Stimulated activated CD4-positive, alpha-beta T cell treated with anti-CD3 and anti-CD28 coated beads, Interleukin-12 subunit alpha, Interleukin-12 subunit beta, amount 100 ng/mL, for 4 hours (primary cell): ENCODE measurements at places on chromosomes 7 and 10.

DNA sequence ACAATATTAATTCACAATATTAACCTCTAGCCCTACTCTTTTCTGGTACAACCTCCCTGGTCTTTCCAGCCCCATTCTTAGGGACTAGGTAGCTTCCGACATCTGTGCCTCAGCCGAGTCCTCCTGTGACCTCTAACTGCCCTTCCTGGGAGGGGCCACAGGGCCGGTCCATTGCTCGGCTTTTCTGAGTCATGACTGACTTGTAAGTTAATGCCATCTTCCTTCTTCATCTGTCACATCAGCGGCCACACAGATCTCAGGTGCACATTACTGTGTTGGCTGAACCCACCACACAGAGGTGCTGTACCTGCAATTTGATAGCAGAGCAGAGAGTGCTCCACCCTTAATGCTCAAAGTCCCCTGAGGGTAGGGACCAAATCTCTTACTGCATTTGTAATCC lies 4.1 kb upstream of the CPA4 start:
- no peak for DNase-seq

- no peak for DNase-seq
These were observed 83.5 kb downstream of the RELN start for GRCh38 chr7:103905997-103906396.

DNA sequence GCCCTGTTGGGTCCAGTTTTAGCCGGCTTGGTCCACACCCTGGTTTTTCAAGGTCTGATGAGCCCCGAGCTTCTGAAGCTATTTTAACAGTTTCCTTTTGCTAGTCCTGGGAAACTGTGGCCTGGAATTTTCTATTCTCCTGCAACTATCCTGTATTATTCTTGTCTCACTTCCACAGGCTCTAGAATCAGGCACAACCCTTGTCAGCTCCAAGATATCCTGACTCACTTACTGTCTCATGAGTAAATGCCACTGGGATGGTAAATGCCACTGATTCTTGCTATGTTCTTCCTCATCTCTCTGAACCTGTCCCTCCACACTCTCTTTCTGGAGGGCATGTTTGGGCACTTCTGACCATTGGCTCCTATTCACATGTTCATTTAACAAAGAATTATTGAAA lies 611.5 kb upstream of the IGFBP3 start:
- DNase-seq: no peak

DNA sequence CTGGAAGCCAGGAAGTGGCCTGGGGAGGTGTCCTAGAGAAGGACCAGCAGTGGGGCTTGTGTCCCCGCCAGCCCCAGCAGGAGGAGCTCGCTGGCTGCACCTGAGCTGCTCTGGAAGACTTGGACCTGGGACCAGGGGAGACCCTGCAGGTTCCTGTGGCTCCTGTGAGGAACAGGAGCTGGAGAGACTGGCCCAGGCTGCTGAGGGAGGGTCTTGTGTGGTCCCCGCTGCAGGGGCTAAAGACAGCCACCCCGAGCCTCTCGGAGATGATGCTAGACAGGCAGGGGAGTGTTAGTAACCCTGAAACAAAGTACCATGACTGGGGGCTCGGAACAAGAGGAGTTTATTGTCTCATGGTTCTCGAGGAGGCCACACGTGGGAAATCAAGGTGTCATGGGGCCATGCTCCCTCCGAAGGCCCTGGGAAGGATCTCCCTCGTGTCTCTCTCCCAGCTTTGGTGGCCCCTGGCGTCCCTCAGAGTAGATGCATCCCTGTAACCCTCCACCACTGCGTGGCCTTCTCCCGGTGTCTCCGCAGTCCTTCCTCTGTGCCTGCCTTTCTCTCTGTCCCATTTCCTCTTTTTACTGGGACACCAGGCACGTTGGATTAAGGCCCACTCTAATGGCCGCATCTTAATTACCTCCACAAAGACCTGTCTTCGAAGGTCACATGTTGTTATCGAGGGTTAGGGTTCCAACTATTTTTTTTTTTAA lies 348.4 kb downstream of the GLRX3 start:
- no peak for DNase-seq

- DNase-seq: no peak
These were observed 3.5 kb downstream of the EGFR start for GRCh38 chr7:55022002-55022985.

GRCh38 chr10:69568472-69569395 lies 4.5 kb downstream of the NEUROG3 start:
- no peak for DNase-seq

- no peak for DNase-seq
These were observed 12.0 kb upstream of the PRKCQ start for GRCh38 chr10:6592080-6592479.

DNA sequence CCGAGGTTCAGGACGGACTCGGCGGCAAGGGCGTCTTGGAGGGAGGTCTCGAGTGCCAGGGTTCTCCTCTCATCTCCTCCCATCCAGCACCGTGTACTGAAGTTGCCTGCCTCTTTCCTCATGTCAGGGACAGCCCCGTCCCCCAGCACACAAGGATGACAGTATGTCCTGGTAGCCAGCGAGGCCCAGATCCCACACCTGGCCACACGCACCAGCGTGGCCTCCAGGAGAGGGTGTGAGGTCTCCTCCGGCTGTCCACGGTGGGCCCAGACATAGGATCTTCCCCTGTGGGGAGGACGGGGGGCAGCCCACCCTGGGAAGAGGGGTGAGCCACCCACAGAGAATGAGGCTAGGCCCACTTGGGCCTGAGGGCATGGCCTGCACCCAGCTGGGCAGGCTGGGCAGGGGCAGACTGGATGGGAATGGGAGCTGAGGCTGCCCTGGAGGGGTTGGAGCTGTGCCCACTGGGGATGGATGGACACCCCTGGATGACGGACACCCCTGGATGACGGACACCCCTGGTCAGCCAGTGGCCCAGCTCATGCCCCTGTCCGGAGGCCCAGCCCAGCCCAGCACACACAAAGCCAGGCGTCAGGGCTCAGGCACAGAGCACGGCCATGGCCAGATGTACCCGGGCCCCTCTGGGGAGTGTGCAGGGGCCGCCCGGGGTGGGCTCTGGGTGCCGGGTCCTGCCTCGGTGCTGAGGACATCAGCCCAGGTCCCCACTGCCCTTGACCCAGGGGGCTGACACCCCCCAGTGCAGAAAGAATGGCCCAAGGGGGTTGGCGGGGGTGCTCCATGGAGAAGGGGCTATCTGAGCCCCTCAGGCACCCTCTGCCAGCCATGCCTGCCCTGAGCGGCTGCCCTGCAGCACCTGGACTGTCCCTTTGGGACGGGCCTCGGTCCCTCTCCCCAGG lies 30.9 kb upstream of the CFAP46 start:
- DNase-seq: no peak

DNA sequence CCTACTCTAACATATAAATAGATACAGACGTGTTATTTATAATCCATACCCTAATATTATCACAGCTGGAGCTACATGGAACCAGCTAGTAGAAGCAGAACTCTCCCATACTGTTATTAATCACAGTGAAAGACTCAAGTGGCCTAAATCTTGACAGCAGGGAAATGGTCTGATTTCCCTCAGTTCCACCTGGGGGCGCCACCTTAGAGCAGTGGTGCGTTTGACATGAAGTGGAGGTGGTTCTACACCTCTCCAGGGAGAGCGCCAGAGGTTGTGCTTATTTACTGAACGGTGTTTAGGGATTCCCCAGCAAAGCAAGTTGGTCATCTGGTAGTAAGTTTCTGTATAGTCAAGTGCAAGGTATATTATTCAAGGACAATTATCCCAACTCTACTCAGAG lies 17.6 kb downstream of the DNTT start:
- no peak for DNase-seq

GRCh38 chr7:81937091-81937490 lies 167.2 kb upstream of the HGF start:
- no peak for DNase-seq

DNA sequence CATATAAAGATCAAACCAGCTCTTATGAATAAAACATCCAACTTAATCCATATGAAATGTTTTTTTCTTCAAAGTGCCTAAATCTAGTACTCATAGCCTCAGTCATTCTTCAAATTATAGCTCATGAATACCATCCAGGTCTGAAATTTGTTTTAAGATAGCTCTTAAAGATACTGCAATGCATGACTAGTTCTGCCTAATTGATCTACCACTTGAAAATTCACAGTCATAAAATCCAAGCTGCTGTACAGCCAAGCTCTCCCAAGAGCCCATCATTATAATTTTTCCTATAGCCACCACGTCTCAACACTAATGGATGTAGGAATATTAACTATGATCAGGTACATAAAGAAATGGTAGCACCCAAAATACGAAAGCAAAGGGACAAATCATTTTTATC lies 87.9 kb upstream of the RNF148 start:
- no peak for DNase-seq

GRCh38 chr7:83532219-83532618 lies 116.7 kb downstream of the SEMA3E start:
- DNase-seq: no peak

GRCh38 chr10:102298899-102299298 lies 53.6 kb downstream of the GBF1 start:
- no peak for DNase-seq

- DNase-seq: no peak
These were observed 87.3 kb upstream of the CSTF2T start for GRCh38 chr10:51786684-51787035.

DNA sequence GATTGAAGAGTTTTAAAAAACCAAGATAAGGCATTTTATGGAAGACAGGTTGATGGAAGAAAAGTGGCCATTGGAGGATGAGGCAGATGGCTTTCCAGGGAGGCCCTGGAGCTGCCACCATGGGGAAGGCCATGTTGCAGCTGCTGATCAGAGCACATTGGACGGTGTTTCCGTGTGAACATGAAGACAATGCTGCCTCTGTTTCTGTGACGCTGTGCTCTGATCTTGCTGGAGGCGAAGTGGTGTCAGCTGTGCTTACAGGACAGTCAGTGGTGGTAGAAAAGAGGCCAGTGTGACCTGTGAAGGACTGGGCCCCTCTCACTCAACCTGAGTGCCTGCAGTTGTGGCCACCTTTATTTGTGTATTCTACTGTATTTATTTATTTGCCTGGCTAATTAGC lies 132.9 kb downstream of the FAM204A start:
- DNase-seq: no peak

DNA sequence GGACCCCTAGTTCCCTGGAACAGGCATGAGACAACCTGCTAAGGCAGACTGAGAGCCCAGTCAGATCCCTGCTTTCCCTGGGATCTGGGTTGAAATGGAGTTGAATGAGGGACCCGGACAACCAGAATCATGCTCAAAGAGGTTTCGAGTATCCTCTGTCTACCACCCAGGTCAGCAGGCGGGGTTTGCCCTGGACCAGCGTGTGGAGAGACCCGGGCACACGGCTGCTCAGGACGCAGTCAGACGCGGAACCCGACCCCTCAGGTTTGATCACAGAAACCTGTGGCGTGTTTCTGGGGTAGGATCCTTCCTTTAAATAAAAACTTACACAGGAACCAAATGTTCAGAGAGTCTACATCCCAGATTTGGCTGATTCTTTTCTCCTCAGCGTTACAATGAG lies 330.6 kb downstream of the PTPRN2 start:
- DNase-seq: no peak

- DNase-seq: no peak
These were observed 9.7 kb upstream of the ADCY1 start for GRCh38 chr7:45564485-45564884.

DNA sequence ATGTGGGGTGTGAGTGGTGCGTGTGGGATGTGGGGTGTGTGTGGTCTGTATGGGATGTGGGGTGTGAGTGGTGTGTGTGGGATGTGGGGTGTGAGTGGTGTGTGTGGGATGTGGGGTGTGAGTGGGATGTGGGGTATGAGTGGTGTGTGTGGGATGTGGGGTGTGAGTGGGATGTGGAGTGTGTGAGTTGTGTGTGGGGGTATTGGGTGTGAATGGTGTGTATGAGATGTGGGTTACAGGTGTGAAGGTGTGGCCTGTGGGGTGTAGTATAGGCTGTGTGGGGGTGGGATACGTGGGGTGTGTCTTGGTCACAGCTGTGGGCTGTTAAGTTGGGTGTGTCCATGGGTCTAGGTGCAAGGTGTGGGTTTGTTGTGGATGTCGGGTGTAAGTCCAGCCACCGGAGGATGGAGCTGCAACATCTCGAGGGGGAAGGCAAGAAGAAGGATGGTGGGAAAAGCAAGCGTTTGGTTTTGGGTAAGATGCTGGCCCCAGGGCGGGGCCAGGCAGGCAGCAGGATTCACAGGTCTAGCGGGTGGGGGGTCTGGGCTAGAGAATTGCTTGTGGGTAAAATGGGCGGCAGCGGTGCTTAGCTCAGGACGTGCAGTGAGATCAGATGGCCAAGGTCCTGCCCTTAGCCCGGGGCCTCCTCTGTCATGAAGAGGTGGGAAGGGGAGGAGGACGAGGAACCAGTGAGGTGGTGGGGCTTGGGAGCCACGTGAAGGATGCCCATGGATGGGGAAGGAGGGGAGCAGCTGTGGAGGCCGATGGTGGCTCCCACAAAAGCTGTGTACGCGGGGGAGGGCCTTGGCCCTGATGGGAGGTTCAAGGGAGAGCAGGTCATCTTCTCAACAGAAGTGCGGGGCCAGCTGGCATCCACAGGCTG lies 60.1 kb downstream of the CFAP46 start:
- DNase-seq: no peak

- no peak for DNase-seq
These were observed 478.6 kb downstream of the LRMDA start for GRCh38 chr10:75910032-75910431.

GRCh38 chr10:110430340-110431273 lies 67.1 kb upstream of the DUSP5 start:
- no peak for DNase-seq

GRCh38 chr7:1209097-1209496 lies 23.6 kb upstream of the UNCX start:
- no peak for DNase-seq

DNA sequence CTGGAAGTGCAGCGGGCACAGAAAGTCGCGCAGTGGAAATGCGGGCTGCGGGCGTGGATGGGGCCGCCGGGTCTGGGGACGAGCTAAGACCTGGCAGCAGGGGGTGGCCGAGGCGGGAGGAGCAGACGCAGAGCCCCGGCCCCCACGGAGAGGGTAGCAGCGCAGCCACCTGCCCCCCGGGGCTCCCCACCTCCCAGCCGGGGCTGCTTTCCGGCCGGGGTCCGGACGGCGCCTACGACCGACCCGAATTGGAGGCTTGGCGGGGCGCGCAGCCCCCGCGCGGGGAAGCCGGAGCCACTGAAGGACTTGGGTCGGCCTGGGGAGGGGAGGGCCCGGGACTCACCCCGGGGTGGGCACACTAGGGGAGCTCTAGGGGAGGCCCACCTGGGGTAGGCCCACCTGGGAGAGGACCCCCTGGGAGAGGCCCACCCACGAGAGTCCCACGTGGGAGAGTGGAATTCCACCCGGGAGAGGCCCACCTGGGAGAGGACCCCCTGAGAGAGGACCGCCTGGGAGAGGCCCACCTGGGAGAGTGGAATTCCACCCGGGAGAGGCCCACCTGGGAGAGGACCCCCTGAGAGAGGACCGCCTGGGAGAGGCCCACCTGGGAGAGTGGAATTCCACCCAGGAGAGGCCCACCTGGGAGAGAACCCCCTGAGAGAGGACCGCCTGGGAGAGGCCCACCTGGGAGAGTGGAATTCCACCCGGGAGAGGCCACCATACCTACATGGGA lies 854 bp upstream of the CFAP46 start:
- DNase-seq: no peak

DNA sequence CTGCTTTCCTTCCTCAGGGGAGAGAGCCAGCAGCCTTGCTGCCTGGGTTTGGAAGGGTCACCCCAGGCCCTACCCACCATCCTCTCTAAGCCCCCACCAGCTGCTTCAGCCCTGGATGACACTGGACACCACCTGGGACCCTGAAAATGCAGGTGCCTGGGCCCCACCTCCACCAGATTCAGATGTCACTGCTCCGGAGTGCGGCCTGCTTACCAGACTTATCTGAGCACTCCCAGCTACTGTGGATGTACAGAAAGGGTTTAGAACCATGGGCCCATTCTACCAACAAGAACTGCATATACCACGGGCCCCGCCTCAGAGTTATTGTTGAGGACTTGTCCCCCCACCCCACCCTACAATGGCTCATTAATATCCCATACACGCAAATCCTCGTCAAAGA lies 172.3 kb downstream of the PTPRN2 start:
- no peak for DNase-seq
